ENCODE measurements at places on chromosomes 4 and X. TPM values are rescaled to one million over a fixed set of nuclear protein-coding genes. Genes with fewer than 3 reads are reported as not detected.
A peak's percentile ranks its signal among the peaks of the same experiment; 100 is the strongest.

FREM3 gene
- not detected for total RNA-seq

DNA sequence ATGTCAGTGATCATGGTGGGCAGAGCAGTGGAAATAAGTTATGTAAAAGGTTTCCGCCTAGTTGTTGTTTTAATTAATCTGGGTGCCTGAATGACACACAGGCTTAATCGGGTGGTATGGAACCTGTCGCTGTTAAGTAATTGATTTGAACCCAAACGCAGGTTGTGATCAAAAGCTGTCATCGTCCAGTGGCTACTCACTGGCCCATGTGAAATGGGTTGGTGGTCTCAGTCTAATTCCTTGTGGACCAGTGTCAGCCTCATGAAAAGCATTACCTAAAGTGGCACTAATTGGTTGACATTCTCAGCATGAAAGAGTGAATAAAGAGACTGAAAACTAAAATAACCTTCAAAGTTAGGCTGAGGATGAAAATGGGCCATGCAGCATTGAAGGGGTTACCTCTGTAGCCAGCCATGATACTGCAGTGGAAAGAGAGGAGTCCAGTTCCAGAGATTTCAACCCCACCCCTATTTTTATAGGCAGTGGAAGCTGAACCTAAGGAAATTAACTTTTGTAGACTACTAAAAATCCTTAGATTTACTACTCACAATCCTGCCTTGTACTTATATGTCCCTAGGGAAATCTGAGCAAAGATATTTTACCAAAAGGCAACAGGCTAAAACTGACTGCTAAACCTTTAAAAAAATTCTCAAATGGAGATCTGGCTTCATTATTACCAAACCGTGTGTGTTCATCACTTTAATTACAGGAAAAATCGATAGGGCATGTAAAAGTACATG is 251.7 kb upstream of the TENM3 start:
- no peak for DNase-seq

DNA sequence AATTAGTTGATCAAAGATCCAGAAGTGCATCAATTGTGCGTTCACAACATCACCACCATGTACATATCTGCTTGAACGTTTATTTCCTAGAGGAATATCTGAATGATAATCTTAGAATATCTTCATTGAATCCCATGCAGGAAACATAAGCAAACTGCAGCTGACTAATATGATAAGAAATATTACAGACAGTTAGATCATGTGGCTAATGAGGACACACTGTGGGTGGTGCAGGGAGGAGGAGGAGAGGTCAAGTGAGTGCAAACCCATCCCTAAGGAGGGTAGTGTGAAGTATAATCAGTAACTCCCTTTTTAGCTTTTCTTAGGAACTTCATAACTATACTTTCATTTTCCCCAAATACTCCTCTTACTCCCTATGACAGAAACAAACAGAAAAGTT is 58.3 kb upstream of the HPGD start:
- no peak for DNase-seq

GRID2 gene
- total RNA-seq = 0.16 TPM

GRCh38 chr4:147704846-147705245 is 20.9 kb upstream of the PRMT9 start:
- no peak for DNase-seq

- no peak for DNase-seq
Measured at GRCh38 chr4:140100771-140101170, 53.2 kb downstream of the MAML3 start.

- no peak for DNase-seq
Measured at GRCh38 chr4:82998898-82999297, 11.7 kb downstream of the LIN54 start.

DNA sequence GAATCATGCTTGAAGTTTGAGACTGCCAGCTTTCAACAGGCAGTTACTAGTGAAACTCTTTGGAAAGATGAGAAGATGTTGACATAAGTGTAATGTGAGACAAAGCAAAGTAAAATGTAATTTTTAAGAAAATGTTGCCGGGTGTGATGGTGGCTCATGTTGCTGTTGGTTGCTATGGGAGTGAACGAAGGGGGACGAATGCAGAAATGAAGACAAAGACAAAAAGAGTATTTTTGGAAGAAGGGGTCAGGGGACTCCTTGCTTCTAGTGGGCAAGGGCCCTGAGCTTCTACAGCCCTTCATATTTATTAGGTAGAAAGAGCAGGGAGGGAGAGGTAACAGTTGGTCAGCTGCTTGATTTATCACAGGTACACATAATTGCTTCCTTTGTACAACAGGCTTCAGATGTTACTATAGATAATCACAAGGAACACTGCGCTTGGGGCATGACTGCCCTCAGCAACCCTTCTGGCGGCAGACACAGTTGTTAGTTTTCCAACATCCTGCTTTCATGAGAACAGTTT is 11.9 kb upstream of the UGDH start:
- DNase-seq = no peak

GRCh38 chr4:173501592-173502150 is 28.4 kb downstream of the HAND2 start:
- no peak for DNase-seq

- DNase-seq = no peak
Measured at GRCh38 chr4:72909461-72909860, 160.1 kb downstream of the COX18 start.

LIN54 gene
- 5.0 TPM for total RNA-seq

DNA sequence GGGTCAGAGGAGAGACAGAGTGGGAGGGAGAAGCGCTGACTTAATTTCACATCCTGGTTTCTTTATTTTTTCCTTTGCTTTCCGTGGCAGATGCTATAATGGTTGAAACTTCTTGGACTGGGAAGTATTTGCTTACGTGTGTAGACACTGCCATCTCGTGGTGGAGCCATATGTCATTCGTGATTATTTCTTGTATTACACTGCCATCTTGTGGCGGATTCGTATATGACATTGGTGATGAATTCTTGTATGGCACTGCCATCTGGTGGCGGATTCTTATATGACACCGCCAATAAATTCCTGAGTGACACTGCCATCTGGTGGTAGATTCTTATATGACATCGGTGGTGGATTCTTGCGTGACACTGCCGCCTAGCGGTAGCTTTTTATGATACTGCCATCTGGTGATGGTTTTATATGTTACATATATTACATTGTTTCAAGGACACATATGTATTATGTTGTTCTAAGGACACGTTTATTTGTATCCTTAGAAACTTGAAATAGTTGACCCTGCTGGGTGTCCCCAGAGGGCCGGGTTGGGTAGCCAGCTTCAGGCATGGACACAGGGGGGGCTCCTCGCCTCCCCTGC is 37.3 kb upstream of the CLCN4 start:
- peak; percentile 87 for DNase-seq

SRPX gene
- total RNA-seq = 165 TPM

DNA sequence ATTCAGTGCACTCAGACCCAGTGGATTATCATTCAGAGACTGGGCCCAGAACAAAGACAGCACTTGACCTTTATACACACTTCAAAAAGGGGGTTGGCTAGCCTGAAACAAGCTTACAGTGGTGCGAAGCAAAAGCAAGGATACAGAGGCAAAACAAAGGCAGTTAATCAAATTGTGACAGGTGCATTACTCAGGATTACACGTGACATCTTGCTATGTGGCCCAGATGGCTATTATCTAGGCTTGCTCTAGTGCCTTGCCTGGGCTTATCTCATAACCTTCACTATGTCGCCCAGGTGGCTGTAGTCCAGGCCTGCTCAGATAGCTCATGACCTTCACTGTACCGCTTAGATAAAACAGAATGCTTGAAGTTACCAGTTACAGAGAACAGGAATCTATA is 1092.1 kb upstream of the PRKX start:
- DNase-seq = no peak

- DNase-seq = no peak
Measured at GRCh38 chr4:183081116-183081469, 18.0 kb upstream of the WWC2 start.

- DNase-seq = no peak
Measured at GRCh38 chr4:148962539-148963290, 520.5 kb upstream of the NR3C2 start.

GRCh38 chrX:55709735-55710134 is 7.8 kb upstream of the RRAGB start:
- DNase-seq = no peak

CHRDL1 gene
- total RNA-seq = 180 TPM

DNA sequence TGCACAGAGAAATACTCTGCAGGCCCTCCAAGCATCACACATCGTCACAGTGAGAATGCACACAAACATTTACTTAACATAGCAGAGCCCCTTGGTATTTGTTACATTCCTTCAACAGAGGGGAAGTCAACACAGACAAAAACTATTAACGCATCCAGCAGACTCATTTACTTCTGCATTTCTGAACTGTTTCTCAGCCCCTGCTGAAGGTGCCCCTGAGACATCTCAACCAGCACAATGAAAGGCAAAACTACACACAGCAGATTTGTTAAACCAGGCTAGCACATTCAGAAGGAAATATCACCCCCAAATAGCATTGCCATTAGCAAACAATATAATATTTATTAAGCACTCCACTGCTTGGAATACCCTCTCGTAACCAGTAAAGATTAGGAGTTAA is 367.0 kb downstream of the RAB28 start:
- no peak for DNase-seq

- no peak for DNase-seq
Measured at GRCh38 chrX:25287521-25287920, 271.8 kb upstream of the ARX start.

GLA gene
- total RNA-seq = 11.8 TPM

GRCh38 chr4:85127653-85128052 is 161.2 kb upstream of the WDFY3 start:
- no peak for DNase-seq

DNA sequence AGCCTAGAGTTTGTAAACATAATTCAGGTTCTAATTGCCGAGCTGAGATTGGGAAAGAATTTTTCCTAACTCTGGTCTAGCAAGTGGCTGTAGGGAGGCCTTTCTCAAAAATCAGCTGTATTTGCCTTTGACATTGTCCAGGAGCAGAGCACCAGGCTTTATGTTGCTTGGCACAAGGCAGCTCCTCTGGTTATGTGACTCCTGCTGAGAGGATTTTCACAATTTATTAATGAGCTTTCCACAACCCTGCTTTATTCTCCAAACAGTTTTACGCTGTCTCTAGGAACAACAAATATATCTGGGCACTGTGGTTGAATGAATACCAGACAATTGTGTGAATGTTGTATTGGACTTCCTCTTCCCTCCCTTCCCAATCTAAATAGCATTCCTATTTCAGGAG is 14.9 kb downstream of the LSM6 start:
- no peak for DNase-seq

DNA sequence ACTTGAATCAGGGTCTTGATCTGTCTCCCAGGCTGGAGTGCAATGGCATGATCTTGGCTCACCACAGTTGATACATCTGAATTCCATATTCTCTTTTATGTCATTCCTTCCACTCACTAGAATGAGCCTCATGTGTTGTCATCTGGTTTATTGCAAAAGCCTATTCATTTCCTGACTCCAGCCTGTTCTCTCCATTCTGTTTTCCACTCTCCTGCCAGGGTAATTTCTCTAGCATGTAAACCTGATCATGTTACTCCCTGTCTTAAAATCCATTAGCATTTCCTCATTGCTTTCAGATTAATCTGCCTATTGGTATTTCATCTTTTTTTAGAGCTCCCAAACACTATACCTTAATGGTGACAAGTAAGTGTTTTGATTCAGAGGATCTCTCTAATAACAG is 4.3 kb upstream of the DDX60L start:
- DNase-seq = no peak

DNA sequence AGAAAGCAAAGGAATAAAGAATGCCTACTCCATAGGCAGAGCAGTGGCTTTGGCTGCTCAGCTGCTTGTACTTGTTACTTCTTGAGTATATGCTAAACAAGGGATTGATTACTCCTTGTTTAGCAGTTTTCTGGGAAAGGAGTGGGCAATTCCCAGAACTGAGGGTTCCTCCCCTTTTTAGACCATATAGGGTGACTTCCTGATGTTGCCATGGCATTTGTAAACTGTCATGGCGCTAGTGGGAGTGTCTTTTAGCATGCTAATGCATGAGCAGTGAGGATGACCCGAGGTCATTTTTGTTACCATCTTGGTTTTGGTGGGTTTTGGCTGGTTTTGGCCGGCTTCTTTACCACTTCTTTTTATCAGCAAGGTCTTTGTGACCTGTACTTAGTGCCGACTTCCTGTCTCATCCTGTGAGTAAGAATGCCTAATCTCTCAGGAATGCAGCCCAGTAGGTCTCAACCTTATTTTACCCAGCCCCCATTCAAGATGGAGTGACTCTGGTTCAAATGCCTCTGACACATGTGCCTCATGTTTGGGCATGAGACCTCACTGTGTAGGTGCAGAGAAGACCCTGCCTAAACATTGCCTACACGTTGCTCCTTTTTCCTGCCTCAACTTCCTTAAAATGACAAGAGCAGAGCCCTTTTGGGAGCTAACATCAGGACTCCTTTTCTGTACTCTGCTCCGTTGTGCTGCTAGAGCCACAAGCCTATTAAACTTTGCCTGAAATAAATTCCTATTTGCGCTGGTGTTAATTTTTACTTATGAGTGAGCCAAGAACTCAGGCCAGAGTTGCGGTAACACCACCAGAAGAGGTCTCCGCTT is 21.0 kb upstream of the UBA6 start:
- no peak for DNase-seq

FAM47E gene
- total RNA-seq = 1.9 TPM

PLK4 gene
- 0.16 TPM for total RNA-seq

DNA sequence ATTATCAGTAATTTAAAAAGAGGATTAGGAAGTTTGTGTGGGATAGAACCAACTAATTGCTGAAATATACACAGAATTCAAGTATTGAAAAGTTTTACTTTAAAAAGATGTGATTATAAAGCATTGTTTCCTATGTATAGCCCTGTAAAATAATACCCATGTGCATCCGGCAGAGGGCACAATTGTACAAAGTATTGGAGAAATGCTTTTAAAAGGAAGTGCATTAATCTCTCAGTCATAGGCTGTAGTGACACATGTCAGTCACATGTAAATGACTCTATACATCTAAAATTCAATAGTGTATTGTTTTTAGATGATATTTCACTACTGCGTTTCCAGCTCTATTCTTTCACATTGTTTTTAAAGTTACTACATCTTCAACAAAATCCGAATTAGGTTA is 9.7 kb upstream of the GEMIN8 start:
- DNase-seq = no peak

GSPT2 gene
- 3.7 TPM for total RNA-seq

- no peak for DNase-seq
Measured at GRCh38 chrX:39327255-39327654, 526.0 kb downstream of the MID1IP1 start.
